ENCODE measurements at places on chromosomes 7 and 10.

DNA sequence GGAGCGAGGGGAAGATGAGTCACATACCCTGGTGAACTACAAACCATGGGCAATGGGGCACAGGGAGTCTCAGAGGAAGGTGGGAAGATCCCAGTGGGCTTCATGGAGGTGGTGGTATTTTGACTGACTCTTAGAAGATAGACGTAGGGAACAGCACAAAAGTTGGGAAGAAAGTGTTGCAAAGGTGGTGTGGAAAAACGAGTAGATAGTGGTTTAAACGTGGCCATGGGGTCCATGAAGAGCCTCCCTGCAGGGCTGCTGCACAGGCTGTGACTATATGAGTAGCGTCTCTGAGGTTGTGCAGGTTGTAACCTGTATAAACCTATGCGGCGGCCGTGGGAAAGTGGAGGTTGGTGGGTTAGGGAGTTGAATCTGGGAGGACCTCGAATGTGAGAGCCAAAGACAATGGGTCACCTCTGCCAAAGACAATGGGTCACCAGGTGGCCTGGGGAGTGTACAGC, 13.8 kb downstream of the LZTS2 start:
- DNase-seq = no peak

GRCh38 chr7:7315851-7316250, 133.5 kb downstream of the C1GALT1 start:
- no peak for DNase-seq

DNA sequence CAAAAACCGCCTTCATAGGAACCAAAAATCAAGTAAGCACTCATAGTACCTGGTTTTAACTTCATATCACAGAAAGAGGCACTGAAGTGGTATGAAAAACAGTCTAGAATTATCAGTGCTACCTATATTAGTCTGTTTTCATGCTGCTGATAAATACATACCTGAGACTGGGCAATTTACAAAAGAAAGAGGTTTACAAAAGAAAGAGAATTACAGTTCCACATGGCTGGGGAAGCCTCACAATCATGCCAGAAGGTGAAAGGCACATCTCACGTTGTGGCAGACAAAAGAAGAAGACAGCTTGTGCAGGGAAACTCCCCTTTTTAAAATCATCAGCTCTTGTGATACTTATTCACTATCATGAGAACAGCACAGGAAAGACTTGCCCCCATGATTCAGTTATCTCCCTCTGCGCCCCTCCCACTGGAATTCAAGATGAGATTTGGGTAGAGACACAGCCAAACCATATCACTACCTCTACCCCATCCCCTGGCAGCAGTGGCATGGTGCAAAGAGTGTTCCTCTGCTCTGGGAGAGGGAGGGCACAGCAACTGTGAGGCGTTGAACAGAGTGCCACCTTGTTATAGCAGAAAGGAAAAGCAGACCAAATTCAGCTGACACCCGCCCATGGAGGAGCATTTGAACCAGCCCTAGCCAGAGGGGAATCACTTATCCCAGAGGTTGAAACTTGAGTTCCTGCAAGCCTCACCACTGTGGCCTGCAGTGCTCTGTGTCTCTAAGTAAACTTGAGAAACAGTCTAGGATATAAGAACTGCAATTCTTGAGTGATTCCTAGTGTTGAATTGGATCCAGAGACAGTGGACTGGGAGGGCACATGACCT, 61.9 kb upstream of the PTPRZ1 start:
- DNase-seq = no peak

GRCh38 chr7:102412548-102412947, 16.4 kb downstream of the PRKRIP1 start:
- DNase-seq = no peak

DNA sequence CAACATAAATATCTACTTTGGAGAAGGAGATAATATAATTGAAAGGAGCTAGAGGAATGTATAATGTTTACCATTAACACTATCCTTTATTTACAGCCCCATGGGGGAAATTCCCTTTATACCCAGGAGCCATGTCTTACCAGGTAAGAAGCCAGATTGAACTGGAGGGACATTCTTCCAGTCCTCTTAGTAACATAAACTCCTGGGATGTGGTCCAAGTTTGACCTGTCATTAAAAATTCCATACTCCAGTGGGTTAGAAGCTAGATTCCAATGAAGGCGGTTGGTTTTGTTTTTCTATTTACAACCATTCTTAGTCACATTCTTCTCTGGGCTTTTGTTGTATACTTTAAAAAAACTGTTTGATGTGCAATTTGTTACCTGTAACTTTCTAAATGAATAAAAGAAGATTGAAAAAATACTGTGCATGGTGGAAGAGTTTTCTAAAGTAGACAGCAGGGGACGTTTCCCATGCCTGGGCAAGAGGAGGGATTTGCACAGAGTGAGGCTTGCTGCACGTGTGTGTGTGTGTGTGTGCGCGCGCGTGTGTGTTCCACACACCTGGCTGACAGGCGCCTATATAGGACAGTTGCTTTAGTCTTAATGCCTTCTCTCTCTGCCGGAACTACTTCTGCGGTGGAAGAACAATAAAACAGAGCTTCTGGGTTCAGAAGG, 2.0 kb downstream of the PLCE1 start:
- no peak for DNase-seq

Measured in tibial nerve (tissue), 4 donors.